NCI-H526 (cell line): ENCODE measurements at places on chromosomes 3 and 15.

GRCh38 chr3:157865352-157866000, 240.7 kb downstream of the SHOX2 start:
- DNase-seq, result peak; percentile 20

DNA sequence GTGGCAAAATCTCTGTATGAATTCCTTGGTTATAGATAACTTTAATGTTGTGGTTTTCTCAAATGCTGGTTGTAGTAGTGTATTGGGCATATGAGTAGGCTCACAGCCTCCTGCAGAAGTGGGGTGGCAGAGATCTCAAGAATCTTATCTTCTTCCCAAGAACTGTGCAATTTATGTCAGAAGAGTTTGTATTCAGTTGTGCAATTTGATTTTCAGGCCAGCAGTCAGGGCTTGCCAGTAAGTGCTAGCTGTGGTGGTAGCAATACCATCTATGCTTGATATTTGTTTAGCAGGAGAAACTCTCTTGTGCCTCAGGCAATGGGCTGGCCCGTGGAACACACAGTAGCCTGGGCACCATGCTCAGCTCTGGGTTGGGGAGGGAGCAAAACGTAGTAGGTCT, 58.4 kb upstream of the GOLIM4 start:
- DNase-seq, result no peak

DNA sequence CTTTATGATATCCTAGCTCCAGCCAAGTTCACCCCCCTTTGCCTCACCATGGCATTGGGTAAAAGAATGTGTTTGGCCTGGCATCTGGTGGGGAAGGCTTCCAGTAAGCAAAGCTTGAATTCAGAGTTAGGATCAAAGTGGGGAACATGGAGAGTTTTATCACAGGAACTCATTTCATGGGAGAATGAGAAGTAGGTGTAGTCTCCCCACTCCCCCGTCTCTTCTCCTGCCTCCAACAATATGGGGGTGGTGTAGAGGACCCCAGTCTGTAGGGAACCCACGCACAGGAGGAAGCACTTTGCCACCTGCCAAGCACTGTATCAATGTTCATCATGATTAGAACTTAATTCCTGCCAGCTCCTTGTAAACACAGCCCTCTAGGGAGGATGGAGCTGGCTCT, 200.5 kb downstream of the UACA start:
- no peak for DNase-seq

GRCh38 chr15:66254089-66254950, 770 bp upstream of the MEGF11 start:
- no peak for DNase-seq

DNA sequence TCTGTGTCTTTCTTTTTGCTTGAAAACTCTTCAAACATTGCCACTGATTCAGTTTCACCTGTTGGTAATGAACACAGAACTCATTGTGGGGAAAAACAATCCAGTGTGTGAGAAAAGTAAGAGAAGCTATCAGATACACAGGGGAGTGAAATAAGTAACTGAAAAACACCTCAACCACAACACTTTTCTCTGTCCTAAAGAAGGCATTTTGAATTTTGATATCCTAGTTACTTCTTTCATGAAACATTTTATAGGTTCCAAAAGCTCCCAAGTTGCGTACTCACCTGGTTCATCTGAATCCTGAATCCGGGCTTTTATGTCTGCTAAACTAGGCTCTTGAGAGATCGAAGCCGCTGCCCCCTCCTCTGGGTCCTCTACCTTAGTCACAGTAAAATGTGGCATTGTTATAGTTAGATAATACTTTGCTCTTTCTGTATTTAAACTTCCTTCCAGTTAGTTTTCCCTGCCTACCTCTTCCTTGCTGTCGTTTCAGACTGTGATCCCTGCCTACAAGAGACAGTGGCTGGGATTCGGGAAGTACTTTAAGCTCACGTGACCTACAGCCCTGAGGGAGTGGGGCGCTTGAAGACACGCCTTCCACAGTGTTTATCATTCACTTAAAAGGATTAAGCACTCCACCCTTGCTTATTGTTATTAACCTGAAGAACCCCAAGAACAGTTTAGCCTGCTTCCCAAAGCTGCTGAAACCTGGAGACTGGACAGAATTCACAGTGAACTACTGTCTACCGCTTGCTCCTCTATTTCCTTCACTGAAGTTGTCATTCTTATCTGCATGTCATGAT, 19.1 kb downstream of the SLC12A6 start:
- DNase-seq, result peak; percentile 68

- peak; percentile 92 for DNase-seq
Measured at GRCh38 chr3:129688271-129688895, 81.9 kb upstream of the PLXND1 start.

DNA sequence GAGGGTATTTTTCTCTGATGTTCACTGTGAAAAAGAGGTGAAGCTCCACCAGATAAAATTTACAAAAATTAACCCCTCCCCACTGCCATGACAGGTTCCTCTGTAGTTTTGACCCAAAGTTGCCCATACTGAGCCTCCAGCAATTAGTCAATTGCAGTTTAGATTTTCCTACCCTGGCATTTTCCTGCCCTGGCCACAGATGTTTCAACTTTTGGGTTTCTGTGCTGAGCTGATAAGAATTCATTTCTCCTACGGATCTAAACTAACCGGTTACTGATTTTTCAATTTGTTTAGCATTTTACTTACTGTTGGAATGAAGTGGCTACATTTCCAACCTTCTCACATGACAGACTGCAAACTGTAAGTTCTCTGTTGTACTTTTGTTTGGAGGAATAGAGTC, 1346.1 kb upstream of the EPHA6 start:
- DNase-seq, result no peak

GRCh38 chr3:55974421-55975165, 487.5 kb upstream of the WNT5A start:
- DNase-seq, result no peak

DNA sequence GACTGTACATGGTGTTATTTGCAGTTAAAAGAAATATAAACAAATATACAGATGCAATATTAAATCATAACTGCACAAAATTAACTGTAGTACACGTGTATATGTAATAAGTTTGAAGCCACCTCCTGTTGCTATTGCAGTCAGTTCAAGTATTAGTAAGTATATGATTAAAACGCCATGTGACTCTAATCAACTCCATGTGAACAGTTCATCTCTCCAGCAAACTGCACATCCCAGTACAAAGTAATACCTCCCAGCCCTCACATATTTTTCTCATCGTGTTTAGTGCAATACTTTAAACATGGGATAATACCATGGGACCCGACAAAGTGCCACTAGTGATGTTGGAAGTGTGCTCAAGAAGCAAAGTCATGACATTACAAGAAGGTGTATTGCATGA, 34.6 kb downstream of the PDCD10 start:
- DNase-seq, result no peak

- no peak for DNase-seq
Measured at GRCh38 chr3:128256131-128256530, 102.8 kb downstream of the EEFSEC start.

- DNase-seq, result no peak
Measured at GRCh38 chr15:70056091-70056680, 41.5 kb downstream of the TLE3 start.

DNA sequence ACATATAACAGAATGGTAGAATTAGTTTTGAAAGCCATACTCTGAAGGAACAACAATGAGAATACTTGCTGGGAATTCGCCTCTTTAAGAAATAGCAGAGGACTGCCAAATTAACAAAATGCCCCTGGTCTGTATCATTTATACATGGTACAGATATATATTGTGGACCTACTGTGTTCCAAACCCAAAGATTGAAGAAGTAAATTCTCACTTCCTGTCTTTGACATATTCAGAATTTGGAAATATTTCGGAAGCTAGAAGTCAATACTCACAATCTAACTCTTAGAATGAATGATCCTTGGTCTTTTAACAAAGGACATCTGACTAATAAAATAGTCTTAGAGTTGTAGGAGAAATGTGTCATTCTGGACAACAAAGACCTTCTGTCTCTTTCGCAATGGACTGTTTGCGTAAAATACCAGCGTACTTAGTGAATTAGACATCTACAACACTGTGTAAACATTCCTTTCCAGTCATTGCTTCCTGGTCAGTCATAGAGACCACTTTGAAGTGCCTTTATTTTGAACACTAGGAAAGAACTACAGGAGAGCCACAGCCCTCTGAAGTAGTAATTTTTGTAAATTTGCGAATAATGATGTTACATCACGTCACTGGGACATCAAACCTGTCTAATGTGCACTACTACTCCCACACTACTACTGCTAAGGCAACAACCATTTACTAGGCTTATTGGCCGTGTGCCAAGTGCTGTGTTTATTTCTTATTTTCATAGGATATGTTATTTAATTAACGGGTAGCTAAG, 68.0 kb downstream of the CHL1 start:
- no peak for DNase-seq

GRCh38 chr3:106144030-106144429, 275.2 kb upstream of the CBLB start:
- DNase-seq, result no peak

DNA sequence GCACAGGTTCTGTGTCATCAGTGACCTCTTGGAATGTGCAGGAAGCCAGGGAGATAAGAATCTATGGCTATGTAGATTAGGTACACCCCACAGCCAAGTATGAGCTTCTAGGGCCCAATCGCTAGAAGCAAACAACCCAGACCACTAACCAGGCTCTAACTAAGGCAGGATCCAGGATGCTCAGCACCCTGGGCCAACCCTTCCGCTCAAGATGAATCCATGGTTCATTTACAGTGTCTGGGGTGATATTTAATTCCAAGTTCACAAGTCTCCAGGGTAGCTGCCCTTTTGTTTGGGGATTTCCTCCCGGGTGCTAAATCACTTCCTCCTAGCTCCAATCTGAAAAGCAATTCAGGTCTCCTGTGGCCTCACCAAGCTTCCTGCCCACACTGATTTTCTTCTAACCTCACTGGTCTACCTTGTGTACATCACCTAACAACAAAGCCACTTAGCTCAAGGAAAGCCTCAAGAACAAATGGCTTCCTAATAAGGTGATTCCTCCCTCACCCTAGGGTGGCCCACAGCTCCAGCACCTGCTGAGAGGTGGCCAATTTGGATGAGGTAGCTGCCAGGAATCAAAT, 2.4 kb downstream of the EHD4 start:
- no peak for DNase-seq

- no peak for DNase-seq
Measured at GRCh38 chr15:101676921-101677329, 24.7 kb upstream of the TM2D3 start.

- peak; percentile 40 for DNase-seq
Measured at GRCh38 chr3:158097593-158098308, 8.5 kb downstream of the SHOX2 start.

- peak; percentile 69 for DNase-seq
Measured at GRCh38 chr15:98779463-98780071, 131.2 kb downstream of the IGF1R start.
